ENCODE measurements at places on chromosomes 11 and 22. TPM values are rescaled to one million over a fixed set of nuclear protein-coding genes. Genes with fewer than 3 reads are reported as not detected.

Gene PNPLA3
- 12.8 TPM for total RNA-seq

Gene RAB30
- 47.3 TPM for total RNA-seq

Gene APOL6
- total RNA-seq = 2.2 TPM

Gene UBE2L6
- total RNA-seq = 46.6 TPM

Gene CNIH2
- 33.1 TPM for total RNA-seq

Gene FADS3
- total RNA-seq = 34.0 TPM

Gene ZFP91
- 56.0 TPM for total RNA-seq

Gene BARX2
- 0.16 TPM for total RNA-seq

Gene RAG2
- not detected for total RNA-seq

Gene LGR4
- total RNA-seq = 19.0 TPM

Gene SLC5A4
- not detected for total RNA-seq

Gene WDR74
- total RNA-seq = 47.9 TPM

Gene CST6
- not detected for total RNA-seq

All from occipital lobe (tissue), 3 donors.